ENCODE measurements at places on chromosomes 5 and 9. TPM values are rescaled to one million over a fixed set of nuclear protein-coding genes. Genes with fewer than 3 reads are reported as not detected.

GRCh38 chr5:115414406-115415142 is 118.1 kb upstream of the CCDC112 start:
- DNase-seq: no peak

PCDHB4 gene
- total RNA-seq: 0.53 TPM

PCDHB16 gene
- total RNA-seq: 1.1 TPM

LCNL1 gene
- not detected for total RNA-seq

F2RL1 gene
- 81.4 TPM for total RNA-seq

- DNase-seq: no peak
Measured at GRCh38 chr9:18874069-18874468, 158.9 kb downstream of the SAXO1 start.

DNA sequence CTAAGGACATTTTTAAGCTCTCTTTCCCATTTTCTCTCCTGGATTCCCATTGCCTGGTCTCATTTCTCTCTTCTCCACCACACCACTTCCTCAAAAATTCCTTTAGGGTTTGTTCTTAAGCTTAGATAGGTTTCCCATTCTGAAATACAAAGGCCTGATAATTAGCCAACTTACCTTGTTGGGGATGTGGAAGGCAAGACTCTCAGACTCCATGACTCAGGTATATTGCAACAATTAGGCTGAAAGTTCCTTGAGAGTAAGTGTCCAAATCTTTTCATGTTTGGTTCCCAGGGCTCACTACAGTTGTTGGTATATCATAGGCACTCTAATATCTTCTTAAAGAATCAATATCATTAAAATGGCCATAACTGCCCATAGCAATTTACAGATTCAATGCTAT is 43.6 kb downstream of the FXN start:
- no peak for DNase-seq

- DNase-seq: no peak
Measured at GRCh38 chr9:131179561-131180219, 54.3 kb downstream of the NUP214 start.

GRCh38 chr5:178468196-178468685 is 122.0 kb downstream of the COL23A1 start:
- DNase-seq: no peak

DNA sequence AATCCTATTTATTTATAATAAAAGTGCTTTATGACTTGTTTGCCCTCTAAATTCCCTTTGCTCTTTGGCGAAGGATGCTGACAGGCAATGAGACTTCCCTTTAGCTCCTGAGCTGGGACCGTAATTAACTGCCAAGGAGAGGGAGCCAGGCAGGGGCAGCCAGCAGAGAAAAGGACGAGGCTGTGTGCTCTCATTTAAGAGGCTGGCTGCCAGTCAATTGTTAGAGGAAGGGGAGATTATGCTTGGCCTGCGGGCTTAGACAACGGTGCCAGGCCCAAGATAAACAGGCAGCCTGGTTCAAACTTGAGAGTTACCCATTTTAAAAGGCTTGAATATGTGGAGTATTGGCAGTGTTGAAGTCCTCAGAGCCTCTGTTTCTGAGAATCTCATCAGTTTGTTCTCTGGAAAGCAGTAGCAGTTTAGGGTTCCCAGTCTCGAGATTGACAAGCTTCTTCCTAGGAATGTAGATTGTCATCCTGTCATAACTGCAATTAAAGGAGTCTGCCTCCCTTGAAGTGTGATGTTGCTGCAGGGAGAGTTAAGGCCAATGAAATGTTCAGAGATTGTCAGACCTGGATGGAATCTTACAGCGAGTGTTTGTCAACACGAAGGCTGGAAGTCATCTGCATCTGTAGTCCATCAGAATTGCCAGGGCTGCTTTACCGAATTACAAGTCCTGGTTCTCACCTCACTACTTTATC is 113.2 kb downstream of the JAKMIP2 start:
- DNase-seq: no peak

Measured in glomerular endothelial cell (primary cell).